Sigmoid colon (tissue), 7 donors: ENCODE measurements at places on chromosomes 11 and 22.
A peak's percentile ranks its signal among the peaks of the same experiment; 100 is the strongest.

- H3K4me1 ChIP-seq, result no peaks in the 10 kb centered on the region
- H3K4me3 ChIP-seq, result no peak overlapping the region
- H3K27me3 ChIP-seq, result no peaks in the 10 kb centered on the region
- no peak overlapping the region for H3K27ac ChIP-seq
Measured at GRCh38 chr11:120074076-120074475, 63.8 kb downstream of the TRIM29 start.

DNA sequence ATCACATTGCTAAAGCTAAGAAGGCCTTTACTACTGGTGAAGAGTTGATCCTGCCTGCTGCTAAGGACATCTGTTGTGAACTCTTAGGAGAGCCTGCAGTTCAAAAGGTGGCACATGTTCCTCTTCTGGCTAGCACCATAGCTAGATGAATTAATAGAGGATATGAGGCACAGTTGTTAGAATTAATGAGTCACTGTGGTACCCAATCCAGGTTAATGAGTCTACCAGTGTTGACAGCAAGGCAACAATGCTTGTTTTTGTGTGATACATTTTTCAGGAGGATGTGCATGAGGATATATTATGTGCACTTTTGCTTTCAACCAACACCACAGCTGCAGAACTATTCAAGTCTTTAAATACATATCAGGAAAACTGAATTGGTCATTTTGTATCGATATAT lies 12.0 kb downstream of the C11orf58 start:
- H3K36me3 ChIP-seq, result peaks cover 53% of the 10 kb centered on the region
- H3K27me3 ChIP-seq, result no peaks in the 10 kb centered on the region
- no peak for DNase-seq

DNA sequence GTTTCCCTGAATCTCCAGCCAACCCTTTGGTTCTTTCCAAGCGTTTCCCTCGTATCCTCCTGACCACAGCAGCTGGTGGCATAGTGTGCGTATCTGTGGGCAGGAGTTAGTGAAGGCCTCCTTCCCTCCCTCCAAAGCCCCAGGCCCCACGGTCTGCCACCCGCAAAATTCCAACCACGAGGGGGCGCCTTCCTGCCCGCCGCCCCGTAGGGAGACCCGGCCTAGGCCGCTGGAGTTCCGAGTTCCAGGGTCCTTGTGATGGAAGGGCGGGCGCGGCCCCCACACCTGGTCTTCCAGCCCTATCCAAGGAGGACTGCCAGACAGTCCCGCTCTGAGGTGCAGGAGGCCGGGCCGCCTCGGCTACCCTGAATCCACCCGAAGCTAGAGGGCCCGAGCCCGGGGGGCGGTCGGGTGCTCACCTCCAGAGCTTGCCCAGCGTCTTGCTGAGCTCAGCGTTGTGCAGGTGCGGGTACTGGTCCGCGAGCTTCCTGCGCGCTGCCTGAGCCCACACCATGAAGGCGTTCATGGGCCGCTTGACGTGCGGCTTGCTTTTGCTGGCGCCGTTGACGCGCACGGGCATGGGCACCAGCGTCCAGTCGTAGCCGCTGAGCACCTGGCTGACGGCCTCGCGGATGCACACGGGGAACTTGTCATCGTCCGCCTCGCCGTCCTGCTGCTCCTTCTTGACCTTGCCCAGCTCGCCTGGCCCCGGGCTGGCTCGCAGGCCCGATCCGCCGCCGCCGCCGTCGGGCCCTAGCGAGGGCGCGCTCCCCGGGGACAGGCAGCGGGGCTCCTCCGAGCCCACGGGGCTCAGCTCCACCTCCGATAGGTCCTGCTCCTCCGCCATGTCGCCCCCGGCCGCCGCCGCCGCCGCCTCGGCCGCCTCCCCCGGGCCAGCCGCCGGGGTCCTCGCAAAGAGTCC lies 1.2 kb downstream of the SOX10 start:
- DNase-seq, result no peak
- peak overlapping the region; percentile 26 for H3K4me3 ChIP-seq
- H3K4me1 ChIP-seq, result no peaks in the 10 kb centered on the region
- no peaks in the 10 kb centered on the region for H3K36me3 ChIP-seq

- H3K4me1 ChIP-seq, result peaks cover 88% of the 10 kb centered on the region
- peak overlapping the region; percentile 100 for H3K27ac ChIP-seq
- DNase-seq, result no peak
- H3K4me3 ChIP-seq, result no peak overlapping the region
- no peaks in the 10 kb centered on the region for H3K27me3 ChIP-seq
Measured at GRCh38 chr11:2390091-2390724, 10.3 kb upstream of the TSSC4 start.

DNA sequence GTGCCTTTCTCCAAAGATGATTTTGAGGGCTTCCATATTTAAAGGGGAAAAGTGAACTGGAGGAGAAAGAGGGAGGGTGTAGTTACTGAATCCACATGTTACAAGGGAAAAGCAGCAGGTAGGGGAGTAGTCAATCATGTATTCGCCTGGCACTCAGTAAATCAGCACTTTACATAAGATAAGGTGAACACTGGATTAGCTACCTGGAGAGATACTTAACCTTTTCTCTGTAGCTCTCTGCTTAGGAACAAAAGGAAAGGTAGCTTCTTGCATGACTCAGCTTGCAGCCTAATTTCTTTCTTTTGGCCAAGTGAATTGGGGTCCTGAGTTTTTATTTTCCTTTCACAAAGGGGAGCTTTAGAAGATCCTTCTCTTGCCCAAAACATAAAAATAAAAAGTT lies 43.3 kb upstream of the PHF21B start:
- no peaks in the 10 kb centered on the region for H3K36me3 ChIP-seq
- no peak for DNase-seq
- peaks cover 50% of the 10 kb centered on the region for H3K27me3 ChIP-seq
- no peak overlapping the region for H3K27ac ChIP-seq
- H3K4me3 ChIP-seq, result no peak overlapping the region
